ENCODE measurements at places on chromosomes 1 and 21.

GRCh38 chr1:167899253-167899681 lies 14.7 kb downstream of the ADCY10 start:
- no peaks in the 10 kb centered on the region for H3K27me3 ChIP-seq
- DNase-seq, result peak; percentile 86
- H3K36me3 ChIP-seq, result no peaks in the 10 kb centered on the region

GRCh38 chr1:38152351-38153065 lies 105.9 kb upstream of the POU3F1 start:
- DNase-seq, result no peak
- H3K27me3 ChIP-seq, result peaks cover 3% of the 10 kb centered on the region
- H3K27ac ChIP-seq, result peak overlapping the region; percentile 63
- no peaks in the 10 kb centered on the region for H3K36me3 ChIP-seq

DNA sequence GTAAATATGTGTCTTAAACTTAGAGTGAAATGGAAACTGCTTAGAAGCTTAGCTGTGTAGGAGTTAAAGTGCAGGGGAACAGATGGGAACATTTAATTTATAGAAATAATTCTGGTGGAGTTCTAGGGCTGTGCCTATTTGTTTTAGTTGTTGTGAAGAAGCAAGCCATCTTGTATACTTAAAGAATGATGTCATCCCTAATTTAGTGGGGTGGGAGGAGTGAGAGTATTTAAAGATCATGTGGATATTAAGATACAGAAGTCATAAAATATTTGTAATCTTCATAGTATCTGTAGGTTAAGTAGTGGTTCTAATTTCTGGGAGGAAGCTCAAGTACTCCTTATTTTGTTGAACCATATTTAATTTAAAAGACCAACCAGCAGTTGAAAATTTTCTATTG lies 41.5 kb downstream of the BACH1 start:
- DNase-seq, result no peak
- H3K4me3 ChIP-seq, result peak overlapping the region; percentile 17
- peak overlapping the region; percentile 75 for H3K27ac ChIP-seq
- no peaks in the 10 kb centered on the region for H3K27me3 ChIP-seq
- H3K4me1 ChIP-seq, result peaks cover 66% of the 10 kb centered on the region

GRCh38 chr1:160801836-160802580 lies 6.0 kb downstream of the LY9 start:
- no peak overlapping the region for H3K4me3 ChIP-seq
- no peaks in the 10 kb centered on the region for H3K36me3 ChIP-seq
- DNase-seq, result no peak
- H3K27me3 ChIP-seq, result no peaks in the 10 kb centered on the region
- H3K27ac ChIP-seq, result no peak overlapping the region
- no peaks in the 10 kb centered on the region for H3K4me1 ChIP-seq

GRCh38 chr1:67889466-67889865 lies 56.2 kb upstream of the GNG12 start:
- H3K4me1 ChIP-seq, result no peaks in the 10 kb centered on the region
- no peak overlapping the region for H3K4me3 ChIP-seq
- no peaks in the 10 kb centered on the region for H3K36me3 ChIP-seq
- no peak for DNase-seq

DNA sequence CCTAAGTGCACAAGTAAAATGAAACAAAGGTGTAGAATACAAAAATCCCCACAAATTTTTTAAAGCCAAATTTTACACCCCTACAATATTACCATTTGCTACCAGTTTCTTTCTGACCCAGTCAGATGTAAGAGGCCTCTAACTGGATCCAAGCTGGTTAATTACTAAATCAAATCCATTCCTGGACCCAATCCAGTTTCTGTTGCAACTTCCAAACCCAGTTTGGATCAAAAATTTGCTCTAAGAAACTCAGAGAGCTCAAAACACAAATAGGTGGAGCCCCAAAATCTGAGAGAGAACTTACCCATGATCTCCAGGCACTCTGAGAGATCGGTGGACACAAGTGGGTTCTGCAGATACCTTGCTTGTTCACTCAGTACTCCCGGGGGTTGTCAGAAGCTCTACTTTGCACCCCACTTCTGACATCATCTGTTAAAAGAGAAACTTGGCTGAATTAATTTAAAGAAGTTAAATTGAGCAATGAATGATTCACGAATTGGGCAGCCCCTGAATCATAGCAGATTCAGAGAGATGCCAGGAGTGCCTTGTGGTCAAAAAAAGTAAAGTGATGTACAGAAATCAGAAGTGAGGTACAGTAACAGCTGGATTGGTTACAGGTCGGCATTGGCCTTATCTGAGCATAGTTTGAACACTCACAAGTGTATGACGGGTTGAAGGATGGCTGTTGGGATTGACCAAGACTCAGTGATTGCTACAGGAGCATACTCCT lies 448.0 kb downstream of the KCNT2 start:
- no peak for DNase-seq
- H3K36me3 ChIP-seq, result no peaks in the 10 kb centered on the region

GRCh38 chr1:70411360-70411844 lies 334 bp downstream of the CTH start:
- H3K36me3 ChIP-seq, result peaks cover 9% of the 10 kb centered on the region
- peaks cover 4% of the 10 kb centered on the region for H3K4me1 ChIP-seq
- H3K27ac ChIP-seq, result peak overlapping the region; percentile 94
- H3K27me3 ChIP-seq, result no peaks in the 10 kb centered on the region

DNA sequence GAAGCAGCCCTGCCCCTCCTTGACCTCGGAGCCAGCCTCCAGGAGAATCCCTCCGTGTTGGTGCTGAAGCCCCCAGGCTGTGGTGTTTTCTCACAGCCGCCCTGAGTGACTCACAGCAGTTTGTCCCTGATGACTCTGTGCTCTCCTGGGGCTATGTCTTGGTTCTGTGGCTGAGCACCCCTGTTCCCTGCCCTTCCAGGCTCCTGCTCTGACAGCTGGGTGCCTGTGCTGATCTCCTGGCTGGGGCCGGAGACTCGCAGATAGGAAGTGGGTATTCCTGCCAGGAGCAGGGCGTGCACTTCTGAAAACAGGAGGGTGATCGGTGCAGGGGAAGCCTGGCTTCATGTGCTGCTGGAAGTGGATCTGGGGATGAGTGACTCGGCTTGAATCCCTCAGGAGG lies 34.5 kb downstream of the POFUT2 start:
- no peaks in the 10 kb centered on the region for H3K4me1 ChIP-seq
- H3K36me3 ChIP-seq, result no peaks in the 10 kb centered on the region
- peaks cover 20% of the 10 kb centered on the region for H3K27me3 ChIP-seq
- no peak overlapping the region for H3K27ac ChIP-seq
- DNase-seq, result peak; percentile 28

GRCh38 chr1:13873032-13873431 lies 173.0 kb downstream of the PRDM2 start:
- no peak for DNase-seq
- H3K27ac ChIP-seq, result no peak overlapping the region
- peaks cover 6% of the 10 kb centered on the region for H3K27me3 ChIP-seq
- no peaks in the 10 kb centered on the region for H3K4me1 ChIP-seq

DNA sequence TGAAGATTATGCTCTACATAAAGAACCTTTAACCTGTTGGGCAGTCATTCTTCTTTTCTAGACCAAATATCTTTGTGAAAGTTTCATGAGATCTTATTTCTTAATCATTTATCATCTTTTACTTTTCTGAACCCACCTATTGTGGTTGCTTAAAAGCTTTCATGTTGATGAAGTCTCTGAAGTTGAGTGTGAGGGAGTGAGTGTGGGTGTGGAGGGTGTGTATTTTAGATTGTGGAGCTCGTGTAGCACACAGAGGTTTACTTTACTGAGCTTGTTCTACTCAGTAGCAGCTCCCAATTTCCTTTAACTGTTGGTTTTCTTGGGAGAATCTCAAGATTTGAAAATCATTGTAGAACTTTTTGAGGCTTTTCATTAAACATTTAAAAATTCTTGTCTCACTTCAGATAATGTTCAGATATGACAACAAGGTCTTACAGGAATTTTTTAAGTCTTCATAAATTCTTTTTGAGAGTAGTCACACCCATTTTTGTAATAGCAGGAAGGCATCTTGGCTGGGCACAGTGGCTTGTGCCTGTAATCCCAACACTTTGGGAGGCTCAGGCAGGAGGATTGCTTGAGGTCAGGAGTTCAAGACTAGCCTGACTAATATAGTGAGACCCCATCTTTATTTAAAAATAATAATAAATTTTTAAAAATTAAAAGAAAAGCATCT lies 17.0 kb downstream of the SRRM1 start:
- H3K4me1 ChIP-seq, result no peaks in the 10 kb centered on the region
- H3K27me3 ChIP-seq, result no peaks in the 10 kb centered on the region
- DNase-seq, result no peak
- H3K4me3 ChIP-seq, result no peak overlapping the region

GRCh38 chr1:3062616-3063378 lies 6.2 kb upstream of the PRDM16 start:
- H3K36me3 ChIP-seq, result no peaks in the 10 kb centered on the region
- H3K27ac ChIP-seq, result no peak overlapping the region
- no peaks in the 10 kb centered on the region for H3K4me1 ChIP-seq
- DNase-seq, result no peak
- H3K4me3 ChIP-seq, result no peak overlapping the region

DNA sequence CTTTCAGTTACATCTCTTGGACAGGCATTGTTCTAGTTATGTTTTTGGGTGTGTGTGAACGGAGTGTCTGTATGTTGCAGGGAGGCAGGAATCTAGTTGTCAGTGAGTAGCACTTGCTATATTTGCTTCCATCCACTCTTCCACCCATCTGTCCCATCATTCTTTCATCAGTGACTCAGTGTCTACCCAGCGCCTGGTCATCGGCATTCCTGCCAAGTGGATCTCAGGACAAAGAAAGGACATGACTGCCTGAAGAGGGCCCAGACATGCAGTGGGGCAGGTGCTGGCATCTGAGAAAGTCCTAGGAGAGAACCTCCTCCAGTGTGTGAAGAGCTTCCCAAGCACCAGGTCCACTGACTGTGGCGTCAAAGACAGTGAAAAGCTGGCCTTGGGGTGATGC lies 27.3 kb upstream of the MAGOH start:
- no peak overlapping the region for H3K4me3 ChIP-seq
- no peak overlapping the region for H3K27ac ChIP-seq
- H3K27me3 ChIP-seq, result no peaks in the 10 kb centered on the region
- no peaks in the 10 kb centered on the region for H3K36me3 ChIP-seq
- no peak for DNase-seq

- H3K4me3 ChIP-seq, result no peak overlapping the region
- DNase-seq, result no peak
- H3K27ac ChIP-seq, result no peak overlapping the region
- H3K4me1 ChIP-seq, result no peaks in the 10 kb centered on the region
- H3K36me3 ChIP-seq, result no peaks in the 10 kb centered on the region
Measured at GRCh38 chr1:175493321-175494010, 249.9 kb downstream of the TNR start.

- no peak overlapping the region for H3K27ac ChIP-seq
- no peak overlapping the region for H3K4me3 ChIP-seq
- no peaks in the 10 kb centered on the region for H3K27me3 ChIP-seq
Measured at GRCh38 chr1:239547987-239548386, 161.6 kb downstream of the CHRM3 start.

DNA sequence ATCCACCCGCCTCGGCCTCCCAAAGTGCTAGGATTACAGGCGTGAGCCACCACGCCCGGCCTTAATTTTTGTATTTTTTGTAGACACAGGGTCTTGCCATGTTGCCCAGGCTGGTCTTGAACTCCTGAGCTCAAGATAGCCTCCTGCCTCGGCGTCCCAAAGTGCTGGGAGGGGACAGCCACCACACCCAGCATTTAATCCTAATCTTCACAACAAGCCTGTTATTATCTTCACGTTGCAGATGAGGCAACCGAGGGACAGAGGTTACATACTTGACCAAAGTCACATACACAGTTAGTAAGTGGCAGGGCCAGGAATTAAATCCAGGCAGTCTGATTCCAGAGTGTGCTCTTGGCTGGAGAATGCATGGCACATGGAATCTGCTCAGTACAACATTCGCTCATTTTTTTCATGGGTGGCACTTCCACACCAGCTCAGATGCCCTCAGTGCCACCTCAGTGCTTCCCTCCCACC lies 4.8 kb upstream of the GPR37L1 start:
- no peak overlapping the region for H3K4me3 ChIP-seq
- H3K27ac ChIP-seq, result no peak overlapping the region
- H3K27me3 ChIP-seq, result no peaks in the 10 kb centered on the region
- no peak for DNase-seq
- H3K36me3 ChIP-seq, result no peaks in the 10 kb centered on the region

All from psoas muscle (tissue), 8 donors.